ENCODE measurements at places on chromosomes 12 and 14.

GRCh38 chr12:14138495-14138894 is 157.1 kb upstream of the GRIN2B start:
- no peak for DNase-seq

- no peak for DNase-seq
Observed at GRCh38 chr12:45762185-45763110, 32.9 kb downstream of the ARID2 start.

GRCh38 chr14:59197695-59198262 is 9.3 kb downstream of the DAAM1 start:
- no peak for DNase-seq

DNA sequence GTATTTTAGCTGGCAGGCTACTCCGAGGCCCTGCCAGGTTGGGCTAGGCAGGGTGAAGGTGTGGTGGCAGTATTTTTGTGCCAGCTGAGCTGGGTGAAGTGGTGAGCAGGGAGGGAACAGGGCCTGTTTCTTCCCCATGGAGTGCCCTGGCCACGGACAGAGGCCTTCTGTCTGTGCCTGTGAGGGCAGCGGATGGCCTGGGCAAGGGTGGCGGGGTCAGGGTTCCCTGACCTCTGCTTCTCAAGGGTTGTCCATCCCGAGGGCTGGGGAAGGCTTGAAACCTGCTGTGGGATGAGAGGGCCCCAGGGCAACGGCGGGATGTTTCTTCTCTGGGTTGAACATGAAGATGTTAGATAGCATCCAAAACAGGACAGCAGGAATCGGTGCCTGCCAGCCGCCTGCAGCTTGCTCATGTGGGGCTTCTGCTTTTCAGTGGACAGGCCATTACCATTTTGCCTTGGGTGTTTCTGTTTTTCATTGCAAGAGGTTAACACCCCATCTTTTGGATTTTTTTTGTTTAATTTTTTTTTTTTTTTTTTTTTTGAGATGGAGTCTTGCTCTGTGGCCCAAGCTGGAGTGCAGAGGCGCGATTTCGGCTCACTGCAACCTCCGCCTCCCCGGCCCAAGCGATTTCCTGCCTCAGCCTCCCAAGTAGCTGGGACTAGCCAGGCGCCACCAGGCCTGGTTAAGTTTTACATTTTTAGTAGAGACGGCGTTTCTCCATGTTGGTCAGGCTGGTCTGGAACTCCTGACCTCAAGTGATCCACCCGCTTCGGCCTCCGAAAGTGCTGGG is 3.3 kb downstream of the MTA1 start:
- DNase-seq = no peak

GRCh38 chr14:74940956-74941565 is 14.3 kb downstream of the PGF start:
- DNase-seq = no peak

GRCh38 chr14:96205978-96206360 is 1.3 kb downstream of the BDKRB2 start:
- no peak for DNase-seq

DNA sequence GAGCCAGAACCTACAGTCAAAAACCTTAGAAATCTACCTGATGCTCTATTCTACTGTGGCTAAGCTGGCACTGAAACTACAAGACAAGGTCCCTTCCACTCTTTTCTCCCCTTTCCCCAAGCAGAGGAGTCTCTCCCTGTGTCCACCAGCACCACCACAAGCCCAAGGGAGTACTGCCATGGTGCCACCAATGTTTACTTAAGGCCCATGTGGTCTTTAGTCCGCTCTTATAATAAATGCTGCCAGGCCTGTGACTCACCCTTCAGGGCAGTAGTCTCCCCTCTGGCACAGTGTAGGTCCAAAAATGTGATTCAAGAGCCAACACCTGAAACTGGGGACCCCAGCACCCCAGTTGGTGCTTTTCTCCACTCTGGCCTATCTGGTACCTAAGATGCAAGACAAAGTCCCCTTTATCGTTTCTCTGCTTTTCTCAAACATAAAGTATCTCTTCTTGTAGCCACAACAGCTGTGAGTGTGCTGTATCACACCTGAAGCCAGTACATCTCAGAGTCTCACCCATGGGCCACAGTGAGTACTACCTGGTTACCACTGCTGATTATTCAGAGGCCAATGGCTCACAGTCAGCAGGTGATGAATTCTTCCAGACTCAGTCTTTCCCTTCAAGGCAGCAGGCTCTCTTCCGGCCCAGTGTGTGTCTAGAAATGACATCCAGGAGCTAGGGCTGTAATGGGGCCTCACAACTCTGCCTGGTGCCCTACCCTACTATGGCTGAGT is 29.3 kb downstream of the SLC38A2 start:
- no peak for DNase-seq

DNA sequence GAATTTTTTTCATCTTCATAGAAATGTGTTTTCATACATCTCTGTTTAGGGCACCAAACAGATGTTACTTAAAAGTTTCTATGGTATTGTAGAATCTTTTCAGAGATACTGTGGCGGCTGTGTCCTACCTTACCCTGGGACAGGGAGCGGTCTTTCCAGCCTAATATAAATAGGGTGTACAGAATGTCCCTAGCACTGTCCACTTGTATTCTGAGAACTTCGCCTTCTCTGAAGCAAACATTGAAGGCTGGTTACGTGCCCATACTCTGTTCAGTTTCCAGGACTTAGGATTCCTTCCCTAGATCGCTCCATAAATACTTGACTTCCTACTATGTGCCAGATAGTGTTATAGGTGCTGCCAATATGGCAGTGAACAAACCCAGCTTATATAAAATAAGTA is 24.3 kb upstream of the SLC38A2 start:
- no peak for DNase-seq
